ENCODE measurements at places on chromosomes 4 and X. TPM values are rescaled to one million over a fixed set of nuclear protein-coding genes. Genes with fewer than 3 reads are reported as not detected.

The STPG2 gene
- total RNA-seq = 0.21 TPM

GRCh38 chr4:85807247-85807950 is 332.4 kb downstream of the ARHGAP24 start:
- no peak for ATAC-seq

- ATAC-seq = no peak
Observed at GRCh38 chrX:10447564-10448214, 172.7 kb downstream of the MID1 start.

DNA sequence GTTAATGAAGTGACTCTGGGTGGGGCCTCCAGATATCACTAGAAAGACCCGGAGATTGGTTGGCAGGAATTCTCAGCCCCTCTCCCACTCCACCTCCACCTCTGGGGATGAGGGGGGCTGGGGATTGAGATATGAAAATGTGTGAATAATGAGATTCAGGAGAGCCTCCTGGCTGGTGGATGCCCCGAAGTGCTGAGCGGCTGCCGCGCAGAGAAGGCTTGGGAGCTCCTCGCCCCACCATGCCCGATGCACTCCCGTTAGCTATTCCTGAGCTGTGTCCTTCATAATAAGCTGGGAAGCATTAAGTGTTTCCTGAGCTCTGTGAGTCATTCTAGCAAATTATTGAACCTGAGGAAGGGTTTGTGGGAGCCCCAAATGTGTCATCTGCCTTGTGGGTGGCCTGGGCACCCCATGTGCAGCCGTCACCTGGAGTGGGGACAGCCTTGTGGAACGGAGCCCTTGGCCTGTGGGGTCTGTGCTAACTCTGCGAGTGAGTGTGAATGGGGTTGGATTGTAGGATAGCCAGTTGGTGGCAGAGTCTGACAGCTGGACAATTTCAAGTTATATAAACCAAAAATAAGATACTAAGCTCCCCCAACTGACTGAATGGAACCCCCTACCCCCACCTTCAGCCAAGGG is 4.4 kb upstream of the MAEA start:
- ATAC-seq = no peak

The TMEM35A gene
- total RNA-seq = not detected

- no peak for ATAC-seq
Observed at GRCh38 chrX:153457136-153457825, 11.4 kb upstream of the TREX2 start.

The PABPC1L2A gene
- not detected for total RNA-seq

Measured in activated T-helper 17 cell treated with anti-CD3 and anti-CD28 coated beads, Interleukin-2, amount 50 U/mL, for 72 hours (primary cell).